ENCODE measurements at places on chromosomes 1 and 21.

GRCh38 chr1:110308247-110308646, 30.9 kb upstream of the RBM15 start:
- DNase-seq: peak; percentile 75

- DNase-seq: no peak
These were observed 13.8 kb downstream of the CASZ1 start for GRCh38 chr1:10782491-10783244.

DNA sequence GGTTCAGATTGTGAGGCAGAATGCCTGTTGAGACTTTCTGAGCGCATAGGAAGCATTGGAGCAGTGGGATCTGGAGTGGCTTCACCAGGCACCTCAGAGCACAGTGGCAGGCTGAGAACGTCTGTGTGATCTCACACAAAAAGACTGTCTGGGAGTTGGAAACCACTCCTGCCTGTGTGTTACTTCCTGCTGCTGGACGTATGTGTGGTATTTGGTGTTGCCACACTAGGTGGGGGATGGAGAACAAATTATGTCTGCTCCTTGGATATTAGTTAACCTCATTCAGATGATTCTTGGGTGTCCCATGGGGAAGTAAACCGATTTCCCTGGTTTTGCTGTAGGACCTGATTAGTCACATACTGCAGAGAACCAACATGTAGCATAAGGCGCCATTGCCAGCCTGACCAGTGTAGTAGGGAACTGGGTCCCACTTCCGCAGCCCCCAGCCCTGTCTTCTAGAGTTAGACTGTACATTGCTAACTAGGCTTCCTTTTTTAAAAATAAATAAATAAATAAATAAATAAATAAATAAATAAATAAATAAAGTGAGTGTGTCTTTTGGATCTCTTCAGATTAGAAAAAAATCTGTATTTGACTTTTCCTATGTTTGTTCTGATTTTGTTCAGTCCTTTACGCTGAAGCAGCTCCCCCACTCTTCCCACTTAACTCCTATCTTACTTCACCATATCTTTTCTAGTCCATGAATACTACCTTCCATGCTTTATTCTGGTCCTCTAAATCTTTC, 26.9 kb downstream of the UCK2 start:
- peak; percentile 95 for DNase-seq

DNA sequence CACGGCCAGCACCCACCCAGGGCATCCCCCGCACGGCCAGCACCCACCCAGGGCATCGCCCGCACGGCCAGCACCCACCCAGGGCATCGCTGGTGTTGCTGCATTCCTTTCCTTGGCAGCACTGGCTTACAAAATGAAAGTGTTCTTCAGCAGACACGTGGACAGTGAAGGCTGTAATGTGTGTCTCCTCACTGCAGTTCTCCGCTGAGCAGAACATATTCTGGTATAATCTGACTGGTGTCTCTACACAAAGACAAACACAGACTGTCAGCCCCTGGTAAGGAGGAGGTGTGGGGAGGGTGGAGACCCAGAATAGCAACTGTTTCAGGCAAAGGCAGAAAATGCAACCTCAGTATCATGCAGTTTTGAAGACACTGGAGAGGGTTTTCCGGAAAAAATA, 7.3 kb downstream of the LYPD8 start:
- DNase-seq: no peak
